ENCODE measurements at places on chromosomes 3 and 15. TPM values are rescaled to one million over a fixed set of nuclear protein-coding genes. Genes with fewer than 3 reads are reported as not detected.

The TLR9 gene
- 0.27 TPM for total RNA-seq

The RYR3 gene
- not detected for total RNA-seq

DNA sequence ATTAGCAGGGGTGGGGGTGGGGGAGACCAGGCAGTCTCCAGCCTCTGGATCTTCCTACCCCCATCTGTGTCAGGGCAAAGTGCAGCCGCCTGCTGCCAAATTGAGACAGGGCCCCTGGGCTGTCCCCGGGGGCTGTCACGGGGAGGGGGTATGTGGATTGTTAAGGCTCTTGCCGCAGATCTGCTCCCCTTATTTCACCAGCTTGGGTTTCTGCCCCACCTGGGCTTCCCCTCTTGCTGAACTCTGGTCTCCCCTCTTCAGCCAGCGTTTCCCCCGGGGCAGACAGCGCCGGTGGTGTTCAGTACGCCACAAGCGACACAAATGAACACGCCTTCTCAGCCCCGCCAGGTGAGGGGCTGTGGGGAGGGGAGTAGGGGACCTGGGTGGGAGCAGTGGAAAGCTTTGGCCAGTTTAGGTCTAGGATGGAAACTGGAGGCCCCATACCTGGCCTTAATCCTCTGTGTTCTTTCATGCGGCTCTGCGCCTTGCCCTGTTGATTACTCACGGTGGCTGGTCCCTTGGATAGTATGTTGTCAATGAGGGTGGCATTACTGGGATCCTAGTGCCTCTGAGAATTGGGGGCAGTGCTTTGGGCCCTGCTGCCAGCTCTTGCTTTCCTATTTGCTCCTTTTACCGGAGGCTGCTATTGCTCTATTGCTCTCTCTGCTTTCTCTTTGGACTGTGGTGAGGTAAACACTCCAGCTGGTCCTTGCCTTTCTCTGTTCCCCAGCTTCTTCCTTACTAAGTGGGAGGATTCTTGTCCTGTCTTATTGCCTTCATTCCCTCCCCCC, 1.7 kb downstream of the EIF4G1 start:
- DNase-seq = no peak

DNA sequence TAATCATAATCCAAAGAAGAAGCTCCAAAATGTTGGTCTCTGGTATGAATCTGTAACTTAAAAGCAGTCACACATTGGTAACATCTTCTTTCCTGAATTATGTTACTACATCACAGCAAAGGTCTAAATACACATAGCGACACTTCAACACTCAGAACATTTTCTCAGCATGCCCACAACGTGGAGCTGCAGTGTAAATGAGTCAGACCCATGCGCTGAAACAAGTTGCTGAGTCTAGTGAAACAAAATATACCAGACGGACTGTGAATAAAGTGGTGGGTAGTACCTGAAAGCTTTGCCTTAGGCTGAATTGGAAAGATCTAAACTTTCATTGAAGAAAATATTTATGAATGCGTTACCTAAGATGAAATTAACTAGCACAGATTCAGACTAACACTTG, 33.2 kb upstream of the GOLGA8B start:
- DNase-seq = peak; percentile 5

DNA sequence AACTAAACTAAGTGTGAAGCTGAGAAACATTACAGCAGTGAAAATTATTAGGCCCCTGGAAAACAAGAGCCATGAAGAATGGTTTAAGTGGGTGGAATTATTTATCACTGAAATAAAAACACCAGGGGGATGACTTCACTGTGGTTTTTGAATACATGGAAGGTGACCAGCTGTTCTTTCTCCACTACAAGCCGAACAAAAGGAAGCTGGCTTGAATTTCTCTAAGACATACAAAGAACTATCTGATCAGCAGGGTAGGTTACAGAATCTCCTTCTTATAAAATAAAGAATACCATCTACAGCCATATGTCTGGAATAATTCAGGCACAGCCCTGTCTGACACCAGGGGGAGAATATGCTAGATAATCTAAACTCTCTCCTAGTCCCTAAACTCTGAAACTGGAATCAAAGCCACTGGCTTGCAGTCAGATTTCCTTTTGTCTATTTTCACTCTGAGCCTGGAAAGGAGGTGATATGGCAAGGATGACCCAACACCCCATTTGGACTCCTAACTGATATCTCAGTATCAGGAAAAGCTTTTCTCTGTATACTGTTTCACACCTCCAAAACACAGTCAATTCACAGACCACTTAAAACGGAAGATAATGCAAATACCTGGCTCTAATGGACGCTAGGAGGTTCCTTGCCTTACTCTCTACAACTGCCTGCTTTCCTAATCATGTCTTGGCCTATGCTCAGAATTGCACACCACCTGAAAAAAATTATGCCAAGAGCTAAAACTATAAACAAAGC, 31.2 kb downstream of the SPATA12 start:
- DNase-seq = no peak
